DMS79 treated with DMSO at 0.1 percent for 48 hours (cell line): ENCODE measurements at places on chromosomes 12 and 14.
A peak's percentile ranks its signal among the peaks of the same experiment; 100 is the strongest.

GRCh38 chr12:33265033-33265731 lies 174.4 kb downstream of the SYT10 start:
- no peak for DNase-seq

- no peak for DNase-seq
Measured at GRCh38 chr12:1491983-1492697, 102.2 kb downstream of the FBXL14 start.

DNA sequence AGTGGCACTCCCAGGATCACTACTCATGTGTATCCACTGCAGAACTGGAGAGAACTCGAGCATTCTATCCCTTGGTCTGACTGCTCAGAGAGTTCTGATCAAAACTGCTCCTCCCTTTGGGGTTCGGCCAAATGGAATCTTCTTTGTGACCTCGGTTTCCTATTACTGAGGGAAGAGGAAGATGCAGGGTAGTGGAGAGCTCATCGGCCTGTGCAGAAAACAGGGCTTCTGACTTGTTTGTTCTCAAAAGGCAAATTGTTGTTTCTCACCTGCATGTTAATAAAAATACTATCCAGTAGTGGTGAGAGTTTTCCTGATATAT lies 17.1 kb upstream of the AKAP6 start:
- no peak for DNase-seq

DNA sequence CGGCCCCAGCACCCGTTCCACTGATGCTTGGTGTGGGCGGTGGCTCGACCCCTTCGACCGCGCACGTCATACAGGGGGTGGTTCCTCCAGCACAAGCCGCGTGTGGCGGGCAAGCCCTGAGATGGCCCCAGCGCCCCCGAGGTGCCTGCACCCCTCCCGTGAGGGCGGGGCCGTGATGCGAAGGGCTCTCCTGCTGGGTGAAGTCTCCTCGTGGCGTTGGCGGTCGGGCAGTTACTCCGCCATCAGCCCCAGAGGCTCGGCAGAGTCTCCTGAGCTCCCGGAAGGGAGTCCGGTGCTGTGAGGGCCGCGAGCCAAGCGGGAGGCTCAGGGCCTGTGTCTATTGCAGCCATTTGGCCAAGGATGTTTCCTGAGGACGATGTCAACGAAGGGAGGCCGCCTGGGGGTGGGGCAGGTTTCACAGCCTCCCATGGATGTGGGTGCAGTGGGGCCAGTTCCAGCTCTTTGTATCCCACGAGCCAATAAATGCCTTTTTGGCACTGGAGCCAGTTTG lies 78.1 kb upstream of the GALNT9 start:
- DNase-seq: peak; percentile 49

- no peak for DNase-seq
Measured at GRCh38 chr12:2355604-2356003, 302.8 kb downstream of the CACNA1C start.

DNA sequence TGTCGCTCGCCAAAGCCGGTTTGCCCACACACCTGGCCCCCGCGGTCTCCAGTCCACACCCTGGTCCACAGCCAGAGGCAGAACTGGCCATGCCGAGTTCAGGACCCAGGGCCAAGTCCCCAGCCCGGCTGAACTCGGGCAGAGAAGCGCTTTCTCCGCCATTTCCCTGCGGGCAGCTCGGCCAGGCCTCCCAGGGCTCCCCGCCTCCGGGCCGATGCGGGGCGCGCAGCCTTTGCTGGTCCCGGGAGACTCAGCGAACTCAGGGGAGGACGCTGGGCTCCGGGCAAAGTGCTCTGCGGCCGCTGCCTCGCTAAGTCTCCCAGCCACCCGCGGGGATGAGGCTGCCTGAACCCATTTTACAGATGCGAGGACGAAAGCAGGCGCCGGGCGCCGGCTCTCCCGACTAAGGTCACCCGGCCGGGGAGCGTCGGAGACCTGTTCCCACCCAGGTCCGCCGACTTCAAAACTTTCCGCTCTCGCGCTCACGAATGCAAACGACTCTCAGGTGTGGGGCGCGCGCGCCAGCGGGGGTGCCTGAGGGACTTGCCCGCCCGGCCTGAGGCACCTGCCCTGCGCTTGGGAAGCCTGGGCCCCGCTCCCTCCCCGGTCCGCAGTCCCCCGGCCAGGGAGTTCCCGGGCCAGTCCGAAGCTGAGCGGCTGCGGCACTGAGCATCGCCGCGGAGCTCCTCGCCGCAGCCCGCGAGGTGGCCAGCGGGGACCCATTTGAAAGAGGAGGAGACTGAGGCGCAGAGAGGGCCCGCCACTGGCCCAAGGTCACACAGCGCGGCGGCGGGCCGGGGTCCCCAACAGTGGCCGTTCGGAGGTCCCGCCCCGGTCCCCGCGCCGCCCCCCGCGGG lies 627 bp downstream of the TESC start:
- no peak for DNase-seq

GRCh38 chr14:29264865-29265264 lies 498.3 kb downstream of the FOXG1 start:
- no peak for DNase-seq

- no peak for DNase-seq
Measured at GRCh38 chr12:44525806-44526654, 350.1 kb downstream of the NELL2 start.

GRCh38 chr12:112331886-112332285 lies 50.3 kb downstream of the HECTD4 start:
- no peak for DNase-seq

DNA sequence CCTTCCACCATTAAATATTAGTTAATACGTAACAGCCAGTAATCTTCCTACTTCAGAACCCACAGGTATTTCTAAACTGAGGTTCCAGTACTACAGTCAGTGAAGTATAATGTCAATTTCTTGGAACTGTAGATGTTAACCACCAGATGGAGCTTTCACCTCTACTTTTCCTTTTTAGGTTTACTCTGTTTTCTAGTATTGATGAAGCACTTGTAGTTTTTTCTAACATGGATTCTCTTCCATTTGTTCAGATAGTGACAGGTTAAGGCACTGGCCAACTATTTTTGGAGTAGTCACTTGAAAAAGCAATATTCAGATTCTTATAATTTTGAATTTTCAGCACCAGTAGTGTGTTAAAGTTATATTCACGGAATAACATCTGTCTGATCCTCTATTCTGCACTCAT lies 4.6 kb upstream of the SEC23A start:
- peak; percentile 49 for DNase-seq

DNA sequence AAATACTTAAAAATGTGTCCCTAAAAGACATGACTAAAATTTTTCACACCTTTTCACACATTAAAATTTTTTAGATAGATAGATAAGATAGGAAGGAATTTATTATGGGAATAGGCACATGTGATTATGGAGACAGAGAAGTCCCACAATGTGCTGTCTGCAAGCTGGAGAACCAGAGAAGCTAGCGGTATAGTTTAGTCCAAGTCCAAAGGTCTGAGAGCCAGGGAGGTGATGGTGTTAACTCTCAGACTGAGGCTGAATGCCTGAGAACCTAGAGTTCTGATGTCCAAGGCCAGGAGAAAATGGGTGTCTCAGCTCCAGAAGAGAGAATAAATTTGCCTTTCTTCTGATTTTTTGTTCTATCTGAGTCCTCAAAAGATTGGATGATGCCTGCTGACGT lies 65.7 kb downstream of the POLR3B start:
- DNase-seq: no peak

- no peak for DNase-seq
Measured at GRCh38 chr14:84969501-84969900, 560.4 kb upstream of the FLRT2 start.

DNA sequence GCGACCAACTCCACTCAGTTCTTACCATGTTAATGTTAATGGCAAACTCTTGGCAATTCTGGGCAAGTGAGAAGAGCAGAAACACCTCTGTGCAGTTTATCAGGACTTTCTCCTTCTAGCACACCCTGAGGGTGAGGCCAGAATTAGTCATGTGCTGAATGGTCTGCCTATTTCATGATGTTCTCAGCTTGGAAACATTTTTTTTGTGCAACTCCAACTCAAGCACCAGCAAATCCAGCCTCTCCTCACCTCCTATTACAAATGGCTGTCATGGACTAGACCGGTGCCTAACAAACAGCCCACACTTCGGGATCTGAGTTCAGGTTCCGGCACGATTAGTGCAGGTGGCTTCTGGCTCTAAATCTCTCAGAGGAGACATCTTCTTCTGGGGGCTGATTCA lies 246.0 kb downstream of the ZFP36L1 start:
- no peak for DNase-seq

- DNase-seq: no peak
Measured at GRCh38 chr14:63938198-63939005, 85.6 kb downstream of the SYNE2 start.

DNA sequence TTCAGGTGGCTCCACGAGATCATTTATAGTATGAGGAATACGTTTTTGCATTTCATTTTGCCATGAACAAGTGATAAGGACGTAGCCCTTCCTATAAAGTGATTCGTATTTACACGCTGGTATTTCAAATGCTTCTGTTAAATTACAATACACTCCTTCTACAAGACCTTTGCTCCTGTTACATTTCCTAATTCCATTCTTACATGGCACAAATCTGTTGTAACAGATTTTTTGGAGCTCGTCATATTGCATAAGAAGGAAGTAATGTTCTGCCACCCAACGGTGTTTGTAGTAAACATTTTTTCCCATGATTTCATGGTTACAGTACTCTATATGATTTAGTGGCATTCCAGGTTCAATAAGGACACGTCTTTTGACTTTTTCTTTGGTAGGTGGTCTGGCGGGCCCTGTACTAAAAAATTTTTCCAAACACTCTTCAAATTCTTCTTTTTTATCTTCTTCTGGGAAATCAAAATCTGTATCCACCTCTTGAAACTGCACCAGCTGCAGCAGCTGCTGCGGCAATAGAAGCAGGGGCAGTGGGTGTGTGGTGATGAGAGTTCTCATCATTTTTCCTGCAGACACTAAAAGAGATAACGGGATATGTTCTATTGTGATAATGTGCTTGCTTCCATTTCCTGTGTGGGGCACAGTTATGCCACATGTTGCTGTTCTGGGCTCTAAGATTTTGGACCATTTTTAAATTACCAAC lies 4.2 kb downstream of the RNASE9 start:
- no peak for DNase-seq

DNA sequence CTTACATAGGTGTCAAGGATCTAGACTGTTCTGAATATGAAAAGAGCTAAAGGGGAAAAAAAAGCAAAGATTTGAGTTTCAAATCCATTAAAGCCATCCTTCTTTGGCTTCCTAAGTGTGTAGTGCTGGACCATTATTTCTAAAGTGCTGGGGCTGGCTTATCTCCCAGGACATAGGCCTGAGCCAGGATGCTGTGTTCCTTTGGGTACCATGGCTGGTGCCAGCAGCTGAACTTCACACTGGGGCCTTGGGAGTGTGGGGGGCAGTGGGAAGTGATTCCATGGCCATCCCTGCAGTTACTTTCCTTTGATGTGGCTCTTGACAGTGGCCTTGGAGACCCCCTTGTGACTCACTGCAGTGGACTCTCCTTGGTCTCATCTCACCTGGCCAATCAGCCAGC lies 20.8 kb downstream of the PRMT8 start:
- no peak for DNase-seq

DNA sequence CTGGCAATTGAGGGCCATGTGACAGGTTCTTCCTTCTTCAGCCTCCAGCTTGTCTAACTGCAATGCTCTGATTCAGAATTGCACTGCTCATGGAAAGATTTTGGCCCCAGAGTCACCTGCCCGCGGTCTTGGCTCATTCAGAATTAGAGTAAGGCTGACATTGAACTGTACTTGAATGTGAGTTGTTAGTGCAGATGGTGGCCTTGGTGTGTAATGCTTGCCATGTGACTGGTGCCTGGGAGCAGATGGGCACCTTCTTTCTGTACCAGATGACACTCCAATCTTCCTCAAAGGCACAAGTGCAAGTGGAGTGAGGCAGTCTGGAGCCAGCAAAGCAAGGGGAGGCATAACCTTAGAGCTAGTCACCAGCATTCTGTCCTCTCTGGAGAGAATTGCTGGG lies 36.5 kb upstream of the ANO4 start:
- DNase-seq: no peak

- no peak for DNase-seq
Measured at GRCh38 chr12:106304797-106305196, 2.3 kb downstream of the TCP11L2 start.

- DNase-seq: no peak
Measured at GRCh38 chr12:19382111-19382526, 57.2 kb upstream of the AEBP2 start.

DNA sequence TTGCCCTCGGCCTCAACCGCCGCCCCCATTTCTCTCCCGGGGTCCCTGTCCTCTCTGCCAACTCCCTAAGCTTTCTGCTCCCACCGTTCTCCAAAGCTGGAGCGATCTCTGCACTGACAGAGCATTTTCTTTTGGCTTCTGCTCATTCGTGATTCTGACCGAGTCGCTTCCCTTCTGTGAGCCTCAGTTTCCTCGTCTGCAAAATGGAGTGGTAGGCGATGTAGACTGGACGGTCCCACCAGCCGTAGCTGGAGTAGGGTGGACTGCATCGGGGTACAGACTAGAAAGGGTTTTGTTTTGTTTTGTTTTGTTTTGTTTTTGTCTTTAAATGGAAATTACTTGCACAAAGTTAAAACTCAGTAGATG lies 2.4 kb downstream of the VSX2 start:
- no peak for DNase-seq

GRCh38 chr12:101939856-101940265 lies 62.5 kb downstream of the DRAM1 start:
- DNase-seq: peak; percentile 18

GRCh38 chr14:89723930-89724627 lies 230.5 kb downstream of the EFCAB11 start:
- DNase-seq: no peak

DNA sequence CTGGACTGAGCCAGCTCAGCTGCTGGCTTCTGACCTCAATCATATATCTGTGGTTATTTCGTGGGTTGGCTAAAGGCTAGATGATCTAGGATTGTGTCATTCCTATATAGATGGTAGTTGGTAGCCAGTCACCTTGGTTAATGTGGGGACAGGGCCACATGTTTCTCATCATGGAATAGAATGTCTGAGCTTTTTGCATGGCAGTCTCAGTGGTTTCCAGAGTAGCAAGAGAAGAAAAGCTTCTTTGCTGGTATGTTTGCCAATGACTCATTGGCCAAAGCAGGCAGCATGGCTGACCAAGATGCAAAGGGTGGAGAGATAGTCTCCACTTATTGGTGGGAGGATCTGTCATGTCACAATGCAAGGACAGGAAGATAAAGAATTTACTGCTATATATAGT lies 746.4 kb upstream of the FLRT2 start:
- no peak for DNase-seq

DNA sequence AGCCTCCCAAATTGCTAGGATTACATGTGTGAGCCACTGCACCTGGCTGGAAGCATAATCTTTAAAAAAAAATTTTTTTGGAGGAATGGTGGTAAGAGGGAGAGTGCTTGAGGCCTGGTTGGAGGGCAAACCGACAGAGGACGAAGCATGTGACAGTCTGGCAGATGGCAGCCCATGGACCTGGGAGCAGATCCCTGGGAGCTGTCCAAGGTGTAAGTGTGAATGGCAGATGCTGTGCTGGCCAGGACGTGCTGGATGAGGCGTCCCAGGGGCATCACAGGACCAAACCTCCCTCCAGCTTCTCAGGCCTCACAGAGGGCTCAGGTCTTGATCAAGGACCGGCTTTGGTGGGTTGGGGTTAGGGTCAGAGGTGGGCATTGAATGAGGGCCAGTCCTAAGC lies 128.4 kb upstream of the NCOR2 start:
- peak; percentile 81 for DNase-seq

GRCh38 chr14:89586258-89587135 lies 169.5 kb upstream of the FOXN3 start:
- no peak for DNase-seq

GRCh38 chr14:90456551-90456950 lies 59.7 kb downstream of the CALM1 start:
- DNase-seq: no peak

- no peak for DNase-seq
Measured at GRCh38 chr14:33010495-33010894, 71.8 kb downstream of the NPAS3 start.

- no peak for DNase-seq
Measured at GRCh38 chr14:79543967-79544697, 667.2 kb downstream of the DIO2 start.

- DNase-seq: peak; percentile 89
Measured at GRCh38 chr12:109462868-109463692, 14.0 kb downstream of the KCTD10 start.
